ENCODE measurements at places on chromosomes 7 and 10.

DNA sequence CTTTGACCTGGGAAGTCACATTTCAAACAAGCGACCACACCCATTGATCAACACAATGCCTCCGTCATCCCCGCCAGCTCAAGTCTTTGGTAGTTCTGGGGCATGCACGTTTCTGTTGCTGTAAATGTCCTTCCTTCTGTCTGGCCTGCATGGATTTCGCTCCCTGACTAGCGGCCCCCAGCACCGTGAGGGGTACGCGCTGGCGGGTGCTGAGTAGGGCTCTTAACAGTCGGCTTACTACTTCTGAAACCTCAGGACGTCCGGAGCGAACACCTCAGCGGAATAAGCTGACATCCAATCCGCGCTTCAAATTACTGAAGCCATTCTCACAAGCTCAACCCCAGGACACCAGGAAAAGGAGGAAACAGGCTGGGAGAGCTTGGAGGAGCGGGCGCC is 505 bp downstream of the NUDCD3 start:
- no peaks in the 10 kb centered on the region for H3K27me3 ChIP-seq
- peaks cover 27% of the 10 kb centered on the region for H3K4me1 ChIP-seq
- H3K4me3 ChIP-seq: peak overlapping the region; percentile 86

DNA sequence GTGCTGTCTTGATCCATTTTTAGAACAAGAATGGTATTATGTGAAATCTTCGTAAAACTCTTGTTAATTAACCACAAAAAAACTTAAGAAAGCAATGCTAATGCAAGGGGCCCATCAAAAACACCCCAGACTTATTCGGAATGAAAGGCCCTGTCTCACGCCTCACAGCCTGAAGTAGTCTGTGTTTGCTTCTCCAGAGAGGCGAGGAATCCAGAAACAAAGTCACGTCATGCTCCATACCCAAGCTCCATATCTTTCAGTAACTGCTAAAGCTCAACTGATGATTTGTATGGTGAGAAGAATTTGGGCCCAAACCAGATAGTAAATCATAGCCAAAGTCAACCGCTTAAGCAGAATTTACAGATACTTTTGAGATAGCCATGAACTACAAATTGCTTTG is 155.4 kb downstream of the ATE1 start:
- H3K27me3 ChIP-seq: no peaks in the 10 kb centered on the region
- no peaks in the 10 kb centered on the region for H3K36me3 ChIP-seq
- no peak for DNase-seq
- no peak overlapping the region for H3K4me3 ChIP-seq
- no peaks in the 10 kb centered on the region for H3K4me1 ChIP-seq

DNA sequence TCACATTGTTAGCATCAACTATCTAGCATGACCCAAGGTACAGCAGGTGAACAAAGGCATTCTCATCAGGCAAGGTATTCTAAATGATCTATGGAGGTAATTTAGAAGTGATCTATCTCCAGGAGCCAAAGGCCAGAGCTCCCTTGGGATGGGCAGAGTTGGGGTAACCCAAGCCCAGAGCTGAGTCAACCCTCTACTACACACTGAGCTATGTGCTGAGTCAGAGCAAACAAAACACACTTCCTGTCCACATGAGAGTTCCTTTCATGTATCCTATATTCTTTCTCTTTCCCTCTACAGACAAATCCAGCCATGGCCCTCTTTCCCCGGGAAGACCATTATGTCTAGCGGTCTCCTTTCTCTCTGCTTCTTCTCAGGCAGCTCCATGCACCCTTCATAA is 68.2 kb upstream of the AGK start:
- H3K36me3 ChIP-seq: no peaks in the 10 kb centered on the region
- peaks cover 86% of the 10 kb centered on the region for H3K27me3 ChIP-seq
- DNase-seq: no peak
- H3K27ac ChIP-seq: no peak overlapping the region
- H3K4me1 ChIP-seq: no peaks in the 10 kb centered on the region

GRCh38 chr7:2093215-2093842 is 139.4 kb downstream of the MAD1L1 start:
- H3K36me3 ChIP-seq: no peaks in the 10 kb centered on the region
- no peak for DNase-seq
- H3K27me3 ChIP-seq: no peaks in the 10 kb centered on the region

DNA sequence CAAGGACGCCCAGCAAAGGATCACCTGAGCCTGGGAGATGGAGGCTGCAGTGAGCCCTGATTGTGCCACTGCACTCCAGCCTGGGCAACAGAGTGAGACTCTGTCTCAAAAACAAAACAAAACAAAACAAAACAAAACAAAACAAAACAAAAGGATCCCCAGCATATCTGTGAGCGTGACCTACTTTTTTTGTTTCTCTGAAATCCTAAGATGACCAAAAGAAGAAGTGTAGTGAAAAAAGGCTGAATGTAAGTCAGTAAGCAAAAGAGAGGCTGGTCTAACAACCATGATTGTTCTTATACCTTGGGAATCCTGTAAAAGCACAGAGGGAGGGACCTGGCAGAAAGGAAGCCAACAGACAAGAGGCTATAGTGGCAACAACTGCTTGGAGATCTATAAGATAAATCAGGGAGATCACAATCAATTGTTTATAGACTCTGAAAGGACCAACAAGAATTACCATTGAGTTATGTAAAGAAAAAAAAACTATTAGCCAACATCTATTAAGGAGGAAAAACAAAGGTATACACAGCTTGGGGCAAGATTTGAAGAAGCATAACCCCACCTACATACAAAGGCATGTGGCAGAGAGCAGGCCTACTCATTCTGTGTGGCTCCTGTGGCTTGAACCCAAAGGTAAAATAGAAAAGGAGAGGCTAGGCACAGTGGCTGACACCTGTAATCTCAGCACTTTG is 255.2 kb upstream of the KLF14 start:
- peak; percentile 14 for DNase-seq
- no peaks in the 10 kb centered on the region for H3K27me3 ChIP-seq
- H3K4me1 ChIP-seq: peaks cover 26% of the 10 kb centered on the region
- H3K4me3 ChIP-seq: no peak overlapping the region
- peaks cover 22% of the 10 kb centered on the region for H3K36me3 ChIP-seq
- peak overlapping the region; percentile 25 for H3K27ac ChIP-seq

- no peak overlapping the region for H3K4me3 ChIP-seq
- H3K36me3 ChIP-seq: no peaks in the 10 kb centered on the region
- no peak overlapping the region for H3K27ac ChIP-seq
Measured at GRCh38 chr10:16536155-16536554, 14.5 kb upstream of the C1QL3 start.

DNA sequence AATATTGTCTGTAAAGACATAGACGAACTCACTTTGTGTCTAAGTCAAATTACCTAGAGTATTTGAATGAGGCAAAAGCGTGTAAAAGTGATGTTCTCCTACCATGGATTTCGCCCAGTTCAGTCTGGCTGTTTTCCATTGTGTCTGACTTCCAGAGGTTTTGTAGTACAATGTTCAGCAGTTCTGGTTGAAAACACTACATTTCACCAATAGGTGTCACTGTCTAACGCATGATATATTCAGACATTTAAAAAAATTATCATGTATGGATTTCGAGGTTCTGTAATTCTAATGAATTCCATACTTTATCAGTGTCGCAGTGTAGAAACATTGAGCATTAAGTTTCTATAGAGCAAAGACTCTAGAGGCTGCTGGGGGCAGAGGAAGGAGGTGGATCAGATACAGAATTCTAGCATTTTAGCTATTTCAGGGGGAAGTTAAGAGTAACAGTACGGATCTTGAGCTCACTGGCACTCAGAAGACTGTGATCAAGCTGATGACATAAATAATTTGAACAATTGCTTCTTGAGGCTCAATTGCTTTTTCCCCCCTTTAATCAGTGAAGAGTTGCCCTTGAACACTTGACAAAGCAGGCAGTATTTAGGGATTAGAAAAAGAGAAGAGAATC is 196.9 kb upstream of the RHOBTB1 start:
- no peaks in the 10 kb centered on the region for H3K4me1 ChIP-seq
- no peaks in the 10 kb centered on the region for H3K36me3 ChIP-seq
- no peak overlapping the region for H3K27ac ChIP-seq
- no peak for DNase-seq

GRCh38 chr7:117666031-117666430 is 186.2 kb downstream of the CFTR start:
- no peak overlapping the region for H3K27ac ChIP-seq
- no peaks in the 10 kb centered on the region for H3K36me3 ChIP-seq
- peak; percentile 64 for DNase-seq
- peaks cover 8% of the 10 kb centered on the region for H3K4me1 ChIP-seq
- no peak overlapping the region for H3K4me3 ChIP-seq
- no peaks in the 10 kb centered on the region for H3K27me3 ChIP-seq

- no peaks in the 10 kb centered on the region for H3K36me3 ChIP-seq
- no peak overlapping the region for H3K4me3 ChIP-seq
- H3K27ac ChIP-seq: no peak overlapping the region
- no peaks in the 10 kb centered on the region for H3K27me3 ChIP-seq
- no peaks in the 10 kb centered on the region for H3K4me1 ChIP-seq
Measured at GRCh38 chr7:114531326-114531725, 116.7 kb downstream of the FOXP2 start.

GRCh38 chr10:69907517-69907916 is 105.8 kb downstream of the COL13A1 start:
- no peaks in the 10 kb centered on the region for H3K27me3 ChIP-seq
- no peak for DNase-seq
- H3K27ac ChIP-seq: no peak overlapping the region
- no peaks in the 10 kb centered on the region for H3K36me3 ChIP-seq
- H3K4me3 ChIP-seq: no peak overlapping the region

GRCh38 chr10:128929767-128930166 is 537.3 kb upstream of the MGMT start:
- no peak overlapping the region for H3K27ac ChIP-seq
- no peak overlapping the region for H3K4me3 ChIP-seq
- no peaks in the 10 kb centered on the region for H3K36me3 ChIP-seq
- no peaks in the 10 kb centered on the region for H3K4me1 ChIP-seq

DNA sequence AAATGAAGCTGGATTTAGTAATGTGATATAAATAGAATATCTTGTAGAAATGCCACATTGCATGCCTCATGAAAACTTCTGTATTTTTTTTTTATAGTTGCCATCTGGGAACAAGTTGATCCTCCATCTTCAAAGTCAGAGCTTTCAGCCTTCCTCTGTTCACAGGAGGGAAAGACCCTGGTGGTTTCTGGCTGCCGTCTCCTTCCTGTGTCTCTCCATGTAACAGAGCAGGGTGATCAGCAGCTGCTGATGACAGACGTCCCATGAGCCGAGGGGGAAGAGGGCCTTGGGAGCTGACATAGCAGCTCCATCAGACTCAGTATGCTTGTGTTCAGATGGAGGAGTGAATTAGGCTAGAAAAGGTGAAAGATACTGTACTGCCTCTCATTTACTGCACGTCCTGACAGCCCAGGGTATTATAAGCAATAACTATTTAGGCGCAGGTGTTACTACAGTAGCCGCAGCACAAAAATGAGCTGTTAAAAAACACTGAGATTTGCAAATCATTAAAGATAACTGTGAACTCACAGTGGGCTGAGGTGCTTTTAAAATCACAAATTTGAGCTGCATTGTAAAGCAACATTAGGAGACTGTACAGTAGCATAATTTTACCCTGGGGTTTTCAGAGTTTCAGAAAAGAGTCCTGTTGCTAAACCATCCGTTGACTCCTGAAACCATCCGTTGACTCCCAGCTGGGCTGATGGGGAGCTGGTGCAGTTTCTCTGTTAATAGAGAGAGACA is 103.3 kb downstream of the CFAP58 start:
- H3K36me3 ChIP-seq: no peaks in the 10 kb centered on the region
- DNase-seq: no peak
- no peak overlapping the region for H3K27ac ChIP-seq
- H3K4me3 ChIP-seq: no peak overlapping the region
- H3K4me1 ChIP-seq: no peaks in the 10 kb centered on the region
- no peaks in the 10 kb centered on the region for H3K27me3 ChIP-seq

DNA sequence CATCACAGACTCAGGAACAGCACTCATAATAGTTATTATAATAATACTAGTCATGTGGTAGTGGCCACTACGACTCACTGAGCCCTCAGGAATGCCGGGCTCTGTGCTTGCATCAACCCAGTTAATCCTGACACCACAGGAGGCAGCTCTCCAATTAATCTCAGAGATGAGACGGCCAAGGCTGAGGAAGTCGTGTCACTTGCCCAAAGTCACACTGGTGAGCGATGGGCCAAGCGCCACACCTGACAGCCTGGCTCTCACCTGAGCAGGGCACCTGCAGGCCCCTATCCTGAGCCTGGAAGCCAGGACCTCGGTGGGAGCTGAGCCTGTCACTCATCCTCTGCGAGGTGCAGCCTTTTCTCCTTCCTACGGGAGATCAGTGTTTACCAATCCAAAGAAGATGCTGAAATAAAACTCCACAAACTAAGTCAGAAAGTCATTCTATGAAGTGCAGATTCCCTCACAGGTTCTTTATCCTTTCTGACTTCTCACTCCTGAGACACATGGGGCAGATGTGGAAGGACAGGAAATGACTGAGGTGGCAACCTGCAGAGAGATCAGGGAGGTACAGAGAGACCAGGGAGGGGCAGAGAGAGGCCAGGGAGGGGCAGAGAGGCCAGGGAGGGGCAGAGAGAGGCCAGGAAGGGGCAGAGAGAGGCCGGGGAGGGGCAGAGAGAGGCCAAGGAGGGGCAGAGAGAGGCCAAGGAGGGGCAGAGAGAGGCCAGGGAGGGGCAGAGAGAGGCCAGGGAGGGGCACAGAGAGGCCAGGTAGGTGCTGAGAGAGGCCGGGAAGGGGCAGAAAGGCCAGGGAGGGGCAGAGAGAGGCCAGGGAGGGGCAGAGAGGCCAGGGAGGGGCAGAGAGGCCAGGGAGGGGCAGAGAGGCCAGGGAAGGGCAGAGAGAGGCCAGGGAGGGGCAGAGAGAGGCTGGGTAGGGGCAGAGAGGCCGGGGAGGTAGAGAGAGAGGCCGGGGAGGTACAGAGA is 38.5 kb downstream of the VIPR2 start:
- peaks cover 88% of the 10 kb centered on the region for H3K27me3 ChIP-seq
- no peak for DNase-seq
- H3K27ac ChIP-seq: no peak overlapping the region
- no peaks in the 10 kb centered on the region for H3K36me3 ChIP-seq
- no peaks in the 10 kb centered on the region for H3K4me1 ChIP-seq
- H3K4me3 ChIP-seq: no peak overlapping the region

DNA sequence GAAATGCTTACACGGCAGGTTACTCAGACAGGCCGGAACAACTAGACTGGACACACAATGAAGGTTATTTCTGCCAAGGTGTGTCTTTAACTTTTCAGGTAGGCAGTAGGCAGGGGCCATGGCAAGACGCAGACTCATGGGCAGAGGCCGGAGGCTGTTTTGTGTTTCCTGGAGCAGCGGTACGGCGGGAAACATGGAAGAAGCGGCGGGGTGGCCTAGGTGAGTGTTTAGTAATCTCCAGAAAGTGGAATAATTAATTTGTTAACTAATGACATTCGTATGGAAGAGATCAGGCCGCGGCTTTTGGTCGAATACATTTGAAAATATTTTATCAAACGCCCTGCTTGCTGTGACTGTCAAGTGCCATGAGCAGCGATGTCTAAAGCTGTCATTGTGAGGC is 277.8 kb downstream of the WDR37 start:
- peaks cover 40% of the 10 kb centered on the region for H3K27me3 ChIP-seq
- H3K4me3 ChIP-seq: no peak overlapping the region
- H3K27ac ChIP-seq: no peak overlapping the region
- no peak for DNase-seq

Data from PC-9 (cell line).